ENCODE measurements at places on chromosomes 2 and 18.

DNA sequence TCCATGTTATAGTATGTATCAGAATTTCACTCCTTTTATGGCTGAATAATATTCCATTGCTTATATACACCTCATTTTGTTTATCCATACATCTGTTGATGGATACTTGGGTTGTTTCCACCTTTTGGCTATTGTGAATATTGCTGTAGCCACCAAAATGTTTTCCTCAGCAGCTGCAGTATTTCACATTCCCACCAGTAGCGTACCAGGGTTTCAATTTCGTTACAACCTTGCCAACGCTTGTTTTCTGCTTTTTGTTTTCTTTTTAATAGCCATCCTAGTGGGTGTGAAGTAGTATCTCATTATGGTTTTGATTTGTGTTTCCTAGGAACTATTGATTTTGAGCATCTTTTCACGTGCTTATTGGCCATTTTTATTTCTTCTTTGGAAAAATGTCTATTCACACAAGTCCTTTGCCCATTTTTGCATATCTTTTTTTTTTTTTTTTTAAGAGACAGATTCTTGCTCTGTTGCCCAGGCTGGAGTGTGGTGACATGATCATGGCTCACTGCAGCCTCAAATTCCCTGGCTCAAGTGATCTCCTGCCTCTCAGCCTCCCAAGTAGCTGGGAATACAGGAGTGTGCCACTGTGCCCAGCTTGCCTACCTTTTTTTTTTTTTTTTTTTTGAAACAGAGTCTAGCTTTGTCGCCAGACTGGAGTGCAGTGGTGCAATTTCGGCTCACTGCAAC, 14.2 kb downstream of the UBXN2A start:
- no peak for DNase-seq

GRCh38 chr2:26605999-26606846, 34.9 kb downstream of the CIB4 start:
- no peak for DNase-seq

- DNase-seq = no peak
Measured at GRCh38 chr2:29004755-29005154, 23.7 kb downstream of the TOGARAM2 start.

DNA sequence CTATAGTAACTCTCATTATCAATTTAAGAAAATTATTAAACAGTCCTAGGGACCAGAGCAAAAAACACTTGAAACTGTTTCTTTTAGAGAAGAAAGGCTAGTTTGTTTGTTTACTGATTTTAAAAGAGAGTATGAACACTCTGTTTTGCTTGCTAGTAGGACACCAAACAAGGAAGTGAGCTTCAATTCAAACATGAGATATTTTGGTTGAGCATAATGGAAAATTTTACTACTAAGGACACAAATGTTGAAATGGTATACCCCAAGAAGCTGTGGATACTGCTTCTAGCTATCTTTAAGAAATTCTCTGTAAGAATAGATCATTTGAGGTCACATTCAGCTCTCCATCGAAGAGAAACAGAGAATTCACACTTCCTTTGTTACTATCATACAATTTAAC, 216.3 kb upstream of the SMAD7 start:
- no peak for DNase-seq

GRCh38 chr2:174632841-174633622, 35.4 kb upstream of the WIPF1 start:
- DNase-seq = no peak

Data from stimulated activated CD4-positive, alpha-beta T cell treated with anti-CD3 and anti-CD28 coated beads, Interleukin-12 subunit alpha, Interleukin-12 subunit beta, amount 100 ng/mL, for 4 hours (primary cell).